ENCODE measurements at places on chromosomes 12 and 14.

GRCh38 chr14:97120611-97121031 lies 323.4 kb downstream of the VRK1 start:
- DNase-seq, result no peak

GRCh38 chr14:23402296-23403138 lies 5.6 kb downstream of the MYH6 start:
- no peak for DNase-seq

- DNase-seq, result no peak
Measured at GRCh38 chr14:88264116-88264515, 59.0 kb downstream of the KCNK10 start.

DNA sequence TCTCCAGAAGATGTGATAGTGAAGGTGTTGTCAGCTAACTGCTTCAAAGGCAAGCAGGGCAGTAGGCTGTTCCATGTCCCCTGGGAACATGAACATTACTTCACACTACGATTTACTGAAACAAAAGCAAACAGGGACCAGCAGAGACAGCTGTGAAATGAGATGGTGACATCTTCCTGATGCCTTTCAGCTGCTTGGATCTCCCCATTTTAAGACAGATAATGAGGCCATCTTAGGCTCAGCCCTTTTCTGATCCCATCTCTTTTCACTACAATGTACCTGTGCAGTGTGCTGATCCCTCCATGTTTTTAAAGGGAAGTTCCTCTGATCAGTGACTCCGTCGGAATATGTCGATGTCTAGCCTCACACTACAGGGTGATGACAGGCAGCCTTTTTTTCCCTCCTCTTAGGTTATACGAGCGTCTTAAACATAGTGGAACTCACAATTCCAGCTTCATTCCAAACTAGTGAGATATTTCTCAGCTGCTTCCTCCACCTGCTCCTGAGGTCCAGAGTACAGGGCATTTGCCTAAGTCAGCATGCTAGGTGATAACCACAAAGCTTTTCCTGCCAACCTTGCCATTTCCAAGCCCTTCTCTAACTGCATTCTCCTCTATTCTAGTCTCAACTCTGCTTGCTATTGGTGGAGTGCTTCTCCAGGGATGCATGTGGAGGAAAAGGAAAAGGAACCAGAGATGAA lies 87.6 kb upstream of the EGLN3 start:
- DNase-seq, result no peak

GRCh38 chr12:53267306-53267998 lies 647 bp upstream of the ESPL1 start:
- DNase-seq, result no peak

GRCh38 chr12:45290216-45290605 lies 74.3 kb downstream of the ANO6 start:
- DNase-seq, result peak; percentile 71

DNA sequence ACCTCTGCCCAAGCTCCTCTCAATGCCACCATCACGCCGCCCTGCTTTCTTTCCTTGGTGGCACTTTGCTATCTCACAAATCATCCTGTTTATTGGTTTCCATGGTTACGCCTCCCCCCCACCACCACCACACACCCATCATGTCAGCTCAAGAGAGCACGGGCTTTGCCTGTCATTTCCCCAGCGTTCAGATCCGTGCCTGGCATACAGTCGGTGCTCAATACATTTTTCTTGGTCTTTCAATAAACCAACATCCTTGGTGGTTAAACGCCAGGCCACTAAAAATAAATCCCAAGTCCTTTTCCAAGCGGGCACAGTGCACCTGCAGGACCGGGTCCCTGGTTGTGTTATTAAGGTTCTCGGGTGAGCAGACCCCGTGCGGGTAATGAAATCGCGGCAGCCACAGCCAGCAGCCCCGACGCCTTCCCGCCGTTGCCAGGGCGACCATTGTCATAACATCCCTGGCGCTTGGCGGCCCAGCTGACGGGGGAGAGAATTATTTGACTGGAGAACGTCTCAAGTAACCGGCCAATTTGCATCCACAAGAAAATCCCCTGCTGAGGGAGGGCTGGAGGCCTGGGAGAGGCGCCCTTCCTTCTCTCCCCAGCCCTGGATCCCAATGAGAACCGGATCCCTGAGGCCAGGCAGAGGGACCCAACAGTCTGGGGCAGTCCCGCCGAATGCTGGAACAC lies 92.9 kb downstream of the KSR2 start:
- no peak for DNase-seq

DNA sequence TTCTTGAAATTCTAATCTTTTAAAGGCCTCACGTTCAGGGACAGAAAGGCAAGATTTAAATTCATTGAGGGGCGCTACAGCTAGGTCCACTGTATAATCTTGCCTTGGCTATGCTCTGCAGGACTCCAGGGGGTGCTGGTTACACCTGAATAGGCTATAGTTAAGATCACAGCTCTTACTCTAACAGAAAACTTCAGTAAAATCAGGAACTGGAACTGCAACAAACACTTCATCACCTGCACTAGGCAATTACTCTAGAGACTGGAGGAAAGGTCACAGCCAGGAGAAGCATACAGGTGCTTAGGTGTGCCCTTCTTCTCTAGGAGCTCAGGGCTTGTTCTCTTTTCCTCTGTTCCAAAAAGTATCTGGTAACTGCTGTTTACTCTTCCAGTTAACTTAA lies 20.9 kb downstream of the SLCO1C1 start:
- no peak for DNase-seq

DNA sequence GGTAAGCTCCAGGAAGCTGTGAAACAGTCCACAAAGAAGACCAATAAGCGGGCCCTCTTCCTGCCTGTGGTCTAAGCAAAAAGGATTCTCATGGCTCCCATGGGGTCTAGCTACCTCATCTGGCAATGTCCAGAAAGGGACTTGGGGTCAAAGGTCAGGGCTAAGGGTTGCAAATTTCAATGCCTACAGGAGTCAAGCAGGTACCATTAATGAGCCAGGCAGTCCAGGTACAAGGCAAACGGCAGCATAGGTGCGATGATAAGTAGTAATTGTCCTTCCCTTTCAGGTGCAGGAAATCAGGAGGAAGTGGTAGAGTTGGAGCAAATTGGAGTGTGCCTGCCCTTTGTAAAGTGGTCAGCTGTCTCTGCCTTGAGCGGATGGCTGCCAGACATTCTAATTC lies 6.4 kb upstream of the LACRT start:
- no peak for DNase-seq

- no peak for DNase-seq
Measured at GRCh38 chr14:90444077-90444696, 47.4 kb downstream of the CALM1 start.

GRCh38 chr12:111175396-111176094 lies 193.3 kb downstream of the PHETA1 start:
- DNase-seq, result no peak

- DNase-seq, result no peak
Measured at GRCh38 chr12:56330936-56331490, 2.8 kb downstream of the PAN2 start.

DNA sequence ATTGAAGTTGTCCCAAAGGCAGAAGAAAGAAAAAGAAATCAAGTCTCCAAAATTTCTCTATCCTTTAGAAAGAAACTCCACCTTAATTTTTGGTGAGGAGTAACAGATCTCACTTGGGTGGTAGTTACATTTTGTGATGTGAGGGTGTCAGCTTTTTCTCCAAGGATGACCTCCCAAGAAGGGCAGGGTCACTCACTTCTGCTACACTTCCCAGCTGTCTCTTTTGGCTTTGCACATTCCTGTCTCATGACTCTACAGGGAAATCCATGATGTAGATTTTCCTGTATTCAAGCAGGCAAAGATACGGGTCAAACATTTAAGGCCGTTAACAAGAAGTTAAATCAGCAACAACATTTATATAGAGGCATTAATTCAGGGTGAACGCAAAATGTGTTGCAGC lies 1016.4 kb downstream of the NRXN3 start:
- DNase-seq, result peak; percentile 22

- DNase-seq, result peak; percentile 42
Measured at GRCh38 chr12:45368841-45369489, 153.1 kb downstream of the ANO6 start.

GRCh38 chr14:60878536-60878935 lies 102.3 kb downstream of the TRMT5 start:
- DNase-seq, result no peak

- no peak for DNase-seq
Measured at GRCh38 chr14:62313212-62313611, 551.0 kb downstream of the SNAPC1 start.

DNA sequence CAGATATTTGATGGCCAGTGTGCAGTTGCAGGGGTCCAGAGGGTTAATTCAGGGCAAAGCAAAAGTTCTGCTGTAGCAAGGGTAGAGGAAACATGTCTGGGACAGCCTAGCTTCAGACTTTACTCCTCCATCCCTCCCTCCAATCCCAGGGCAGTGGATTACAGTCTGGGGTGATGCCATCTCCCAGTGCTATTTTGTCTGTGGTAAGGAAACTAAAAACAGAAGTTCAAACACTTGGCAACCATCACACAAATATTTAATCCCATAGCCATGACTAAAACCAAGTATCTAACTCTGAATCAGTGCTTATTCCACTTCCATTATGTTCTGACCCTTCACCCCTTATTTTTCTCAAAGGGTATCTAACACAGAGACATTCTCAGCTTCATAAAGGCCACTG lies 61.8 kb downstream of the PIK3C2G start:
- no peak for DNase-seq

DNA sequence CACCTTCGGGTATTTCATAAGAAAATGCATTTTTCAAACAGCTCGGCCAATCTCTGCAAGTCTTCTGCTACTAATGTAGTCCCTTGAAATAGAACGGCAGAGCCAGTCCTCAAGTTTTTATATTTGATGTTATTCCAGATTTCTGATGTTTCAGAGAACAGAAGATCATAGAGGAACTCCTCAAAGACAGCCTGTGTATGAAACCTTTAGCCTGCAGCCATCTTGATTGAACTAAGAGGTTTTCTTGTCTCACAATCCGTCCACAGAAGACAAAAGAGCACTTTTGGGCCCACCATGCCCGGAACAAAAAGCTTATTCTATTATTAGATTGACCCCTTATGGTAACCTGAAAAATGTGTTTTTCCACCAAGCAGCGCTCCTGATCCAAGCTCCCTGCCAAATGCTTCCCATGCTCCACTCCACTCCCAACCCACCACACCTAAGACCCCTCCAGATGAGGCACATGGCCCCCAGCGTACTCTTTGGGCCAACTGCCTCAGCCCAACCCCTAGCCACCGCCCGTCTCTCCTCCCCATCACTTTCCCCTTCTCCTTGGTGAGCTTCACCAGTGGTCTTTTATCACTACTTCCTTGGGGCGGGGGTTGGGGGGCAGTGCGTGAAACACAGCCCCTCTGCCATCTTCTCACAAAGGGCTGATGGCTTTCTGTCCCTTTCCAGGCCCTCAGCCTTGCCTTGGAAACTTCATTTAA lies 175.8 kb downstream of the CALM1 start:
- DNase-seq, result no peak

DNA sequence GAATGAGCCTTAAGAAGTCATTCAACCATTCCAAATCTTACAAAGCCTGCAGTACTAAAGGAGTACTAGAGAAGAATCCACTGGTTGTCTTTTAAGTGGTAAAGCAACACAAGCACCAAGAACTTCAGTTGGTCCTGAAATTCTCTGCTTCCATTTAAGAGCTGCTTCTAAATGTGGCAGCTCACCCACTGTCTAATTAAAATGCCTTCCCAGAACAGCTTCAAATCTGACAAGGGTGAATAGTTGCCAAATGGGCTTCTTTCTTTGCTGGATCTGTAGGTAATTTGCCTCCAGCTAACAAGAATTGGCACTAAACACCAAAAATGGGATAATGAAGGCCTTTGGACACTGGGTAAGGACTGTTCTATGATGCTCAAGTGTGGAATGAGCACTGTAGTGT lies 72.2 kb upstream of the NAP1L1 start:
- no peak for DNase-seq

DNA sequence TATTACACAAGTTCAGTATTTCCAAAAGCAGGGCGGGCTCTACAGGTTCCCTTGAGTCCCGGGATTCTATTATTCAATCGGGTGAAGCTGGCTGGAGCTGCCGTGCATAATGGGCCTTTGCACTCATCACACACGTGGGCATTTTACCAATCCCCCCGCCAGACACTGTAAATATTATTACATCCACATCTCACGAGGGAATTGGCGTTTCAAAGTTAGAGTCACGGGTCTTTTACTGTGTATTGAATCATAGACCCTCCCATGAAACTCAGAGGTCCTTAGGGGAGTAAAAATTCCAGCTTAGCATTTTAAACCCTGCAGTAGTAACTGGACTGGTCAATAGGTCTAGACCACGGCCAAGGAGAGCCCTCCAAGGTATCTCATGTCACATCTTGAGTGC lies 70.3 kb downstream of the MAP1LC3B2 start:
- no peak for DNase-seq

DNA sequence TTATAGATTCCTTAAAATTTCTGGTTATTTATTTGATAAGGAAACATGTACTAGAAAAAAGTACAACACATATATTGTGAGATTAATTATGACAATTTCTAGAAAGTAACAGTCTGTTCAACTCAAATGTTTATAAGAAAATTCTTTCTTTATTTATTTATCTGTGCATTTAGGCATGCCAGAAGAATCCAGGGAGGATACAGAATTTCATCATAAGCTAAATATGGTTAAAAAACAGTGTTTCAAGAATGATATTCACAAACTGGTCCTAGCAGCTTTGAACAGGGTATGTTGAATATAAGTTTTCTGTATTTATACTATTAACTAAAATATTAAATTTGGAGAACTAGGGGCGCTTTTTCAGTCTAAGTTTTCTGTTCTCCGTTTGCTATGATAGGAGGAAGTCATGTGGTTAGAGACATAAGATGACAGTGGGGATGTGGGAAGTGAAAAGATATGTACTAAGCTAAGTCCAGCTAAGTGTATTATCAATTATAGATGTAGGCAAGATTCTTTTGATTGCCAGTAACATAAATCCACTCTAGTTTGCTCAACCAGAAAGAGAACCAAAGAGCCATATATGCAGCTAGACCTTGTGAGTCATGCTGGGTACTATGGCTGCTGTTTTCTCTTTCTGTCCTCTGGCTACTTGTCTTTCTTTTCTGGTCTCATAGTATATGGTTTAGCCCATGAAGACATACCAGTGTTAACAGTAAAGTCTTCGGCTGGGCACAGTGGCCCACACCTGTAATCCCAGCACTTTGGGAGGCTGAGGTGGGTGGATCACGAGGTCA lies 39.0 kb downstream of the LRRK2 start:
- no peak for DNase-seq

- DNase-seq, result no peak
Measured at GRCh38 chr12:124952295-124952694, 36.6 kb downstream of the DHX37 start.

GRCh38 chr14:71815110-71815509 lies 117.1 kb upstream of the RGS6 start:
- DNase-seq, result no peak

GRCh38 chr12:18753481-18754123 lies 15.7 kb downstream of the CAPZA3 start:
- DNase-seq, result no peak

- no peak for DNase-seq
Measured at GRCh38 chr12:65074932-65075331, 46.2 kb downstream of the WIF1 start.

- DNase-seq, result no peak
Measured at GRCh38 chr14:81363746-81364378, 36.3 kb downstream of the STON2 start.

DNA sequence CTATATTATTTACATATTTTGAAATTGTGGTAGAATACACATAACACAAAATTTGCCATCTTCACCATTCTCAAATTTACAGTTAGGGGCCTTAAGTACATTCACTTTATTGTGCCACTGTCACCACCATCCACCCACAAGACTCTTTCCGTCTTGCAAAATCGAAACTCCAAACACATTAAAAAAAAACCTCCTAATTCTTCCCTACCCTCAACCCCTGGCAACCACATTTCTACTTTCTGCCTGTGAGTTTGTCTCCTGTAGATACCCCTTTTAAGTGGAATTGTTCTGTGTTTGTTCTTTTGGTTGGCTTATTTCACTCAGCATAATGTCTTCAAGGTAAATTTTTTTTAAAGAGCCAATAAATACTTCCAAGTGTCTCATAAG lies 31.6 kb upstream of the AMIGO2 start:
- no peak for DNase-seq
